Stimulated activated CD8-positive, alpha-beta memory T cell treated with anti-CD3 and anti-CD28 coated beads, Interleukin-7, amount 100 ng/mL, for 1 hour (primary cell): ENCODE measurements at places on chromosomes 3 and 15.

- DNase-seq: no peak
Observed at GRCh38 chr15:74038707-74039655, 43.4 kb downstream of the GOLGA6A start.

GRCh38 chr3:71210257-71211007 is 373.1 kb downstream of the FOXP1 start:
- no peak for DNase-seq

DNA sequence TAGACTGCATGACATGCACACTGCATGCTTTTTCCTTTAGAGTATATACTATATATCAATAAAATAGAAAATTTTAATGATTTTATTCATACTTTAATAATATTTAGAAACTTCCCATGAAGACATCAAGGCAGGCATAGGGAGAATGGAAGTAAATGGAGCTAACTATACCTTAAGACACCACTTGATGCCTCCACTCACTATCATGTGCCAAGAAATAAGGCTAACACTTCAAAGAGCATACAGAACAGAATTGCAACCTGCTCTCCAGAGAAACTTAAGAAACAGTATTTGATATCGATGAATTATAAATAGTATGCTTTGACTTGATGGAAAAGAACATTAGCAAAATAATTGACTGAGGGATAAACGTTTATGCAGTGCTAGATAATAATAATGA is 192.6 kb upstream of the MBNL1 start:
- no peak for DNase-seq

- DNase-seq: no peak
Observed at GRCh38 chr3:88528494-88528893, 378.7 kb downstream of the C3orf38 start.

DNA sequence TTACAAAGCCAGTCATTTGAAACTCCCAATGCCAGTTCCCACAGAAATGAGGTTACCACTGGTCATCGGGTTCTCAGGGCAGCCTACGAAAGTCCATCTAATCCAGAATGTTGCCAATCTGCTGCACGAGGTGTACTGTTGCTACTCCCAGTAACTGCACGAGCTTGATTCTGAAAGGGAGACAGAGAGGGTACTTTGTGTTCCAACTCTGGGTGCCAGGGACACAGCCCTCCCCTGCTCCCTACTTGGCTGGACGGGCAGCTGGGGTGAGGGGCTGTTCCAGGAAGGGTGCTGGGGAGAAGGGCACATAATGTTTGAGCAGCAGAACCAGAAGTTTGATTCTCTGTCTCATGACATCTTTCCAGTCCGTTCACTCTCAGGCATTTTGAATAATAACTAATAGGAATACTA is 27.1 kb upstream of the OSBPL11 start:
- no peak for DNase-seq
